GM03348 (cell line): ENCODE measurements at places on chromosomes 1 and 21.

GRCh38 chr21:46483300-46484295 is 24.9 kb downstream of the DIP2A start:
- peak; percentile 13 for DNase-seq

GRCh38 chr1:194295685-194296084 is 1109.3 kb upstream of the B3GALT2 start:
- DNase-seq, result no peak

- no peak for DNase-seq
Observed at GRCh38 chr1:51070011-51070410, 32.0 kb upstream of the C1orf185 start.

DNA sequence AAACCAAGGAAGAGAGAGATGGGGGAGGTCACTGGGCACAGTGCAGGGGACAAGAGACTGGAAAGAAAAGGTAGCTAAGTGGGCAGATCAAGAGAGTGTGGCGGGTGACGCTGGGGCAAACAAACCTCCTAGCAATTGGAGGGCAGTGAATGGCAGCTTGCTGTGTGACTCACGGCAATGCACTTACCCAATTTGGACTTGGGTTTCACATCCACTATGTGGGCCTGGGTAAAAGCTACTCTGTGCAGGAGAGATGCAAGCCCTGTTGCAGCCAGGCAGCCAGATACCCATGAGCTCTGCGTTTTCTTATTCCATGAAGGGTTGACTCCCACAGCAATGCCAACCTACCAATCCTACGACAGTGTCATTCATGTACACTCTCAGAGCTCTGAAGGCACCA is 9.5 kb downstream of the PLXNA2 start:
- DNase-seq, result no peak

GRCh38 chr1:201590474-201590873 is 51.5 kb downstream of the NAV1 start:
- DNase-seq, result no peak

- peak; percentile 84 for DNase-seq
Observed at GRCh38 chr1:26020330-26020768, 1.2 kb upstream of the EXTL1 start.

DNA sequence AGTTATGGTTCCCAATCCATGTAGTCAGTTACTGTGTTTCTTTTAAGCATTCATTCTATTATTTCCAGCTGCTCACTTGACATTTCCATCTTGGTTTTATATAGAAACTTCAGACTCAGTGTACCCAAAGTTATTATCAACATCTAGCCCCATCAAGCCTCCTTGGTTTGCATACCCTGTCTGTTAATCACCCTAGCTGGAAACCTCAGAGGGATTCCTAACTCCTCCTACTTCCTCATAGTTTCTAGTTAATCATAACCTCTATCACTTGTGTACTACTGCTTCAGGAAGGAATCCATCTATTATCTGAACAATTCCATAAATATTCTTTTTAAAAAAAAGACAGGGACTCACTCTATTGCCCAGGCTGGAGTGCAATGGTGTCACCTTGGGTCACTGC is 293.3 kb downstream of the SDCCAG8 start:
- peak; percentile 60 for DNase-seq

- DNase-seq, result no peak
Observed at GRCh38 chr1:33512226-33513011, 40.0 kb downstream of the ZSCAN20 start.

DNA sequence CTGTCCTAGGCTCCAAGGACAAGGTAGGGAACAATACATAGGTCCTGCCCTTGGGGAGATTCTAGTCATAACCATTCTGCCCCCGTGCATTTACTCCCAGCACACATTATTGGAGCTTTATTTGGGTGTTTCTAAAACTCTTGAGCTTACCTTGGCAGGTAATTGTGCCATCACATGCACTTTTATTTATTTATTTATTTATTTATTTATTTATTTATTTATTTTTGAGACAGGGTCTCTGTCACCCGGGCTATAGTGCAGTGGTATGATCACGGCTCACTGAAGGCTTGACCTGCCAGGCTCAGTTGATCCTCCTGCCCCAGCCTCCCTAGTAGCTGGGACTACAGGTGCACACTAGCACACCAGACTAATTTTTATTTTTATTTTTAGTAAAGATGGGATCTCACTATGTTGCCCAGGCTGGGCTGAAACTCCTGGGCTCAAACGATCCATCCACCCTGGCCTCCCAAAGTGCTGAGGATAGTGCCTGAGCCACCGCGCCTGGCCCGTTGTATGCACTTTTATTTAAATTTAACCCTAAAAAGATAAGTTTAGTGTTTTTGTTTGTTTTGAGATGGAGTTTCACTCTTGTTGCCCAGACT is 9.2 kb downstream of the AGMAT start:
- DNase-seq, result no peak

DNA sequence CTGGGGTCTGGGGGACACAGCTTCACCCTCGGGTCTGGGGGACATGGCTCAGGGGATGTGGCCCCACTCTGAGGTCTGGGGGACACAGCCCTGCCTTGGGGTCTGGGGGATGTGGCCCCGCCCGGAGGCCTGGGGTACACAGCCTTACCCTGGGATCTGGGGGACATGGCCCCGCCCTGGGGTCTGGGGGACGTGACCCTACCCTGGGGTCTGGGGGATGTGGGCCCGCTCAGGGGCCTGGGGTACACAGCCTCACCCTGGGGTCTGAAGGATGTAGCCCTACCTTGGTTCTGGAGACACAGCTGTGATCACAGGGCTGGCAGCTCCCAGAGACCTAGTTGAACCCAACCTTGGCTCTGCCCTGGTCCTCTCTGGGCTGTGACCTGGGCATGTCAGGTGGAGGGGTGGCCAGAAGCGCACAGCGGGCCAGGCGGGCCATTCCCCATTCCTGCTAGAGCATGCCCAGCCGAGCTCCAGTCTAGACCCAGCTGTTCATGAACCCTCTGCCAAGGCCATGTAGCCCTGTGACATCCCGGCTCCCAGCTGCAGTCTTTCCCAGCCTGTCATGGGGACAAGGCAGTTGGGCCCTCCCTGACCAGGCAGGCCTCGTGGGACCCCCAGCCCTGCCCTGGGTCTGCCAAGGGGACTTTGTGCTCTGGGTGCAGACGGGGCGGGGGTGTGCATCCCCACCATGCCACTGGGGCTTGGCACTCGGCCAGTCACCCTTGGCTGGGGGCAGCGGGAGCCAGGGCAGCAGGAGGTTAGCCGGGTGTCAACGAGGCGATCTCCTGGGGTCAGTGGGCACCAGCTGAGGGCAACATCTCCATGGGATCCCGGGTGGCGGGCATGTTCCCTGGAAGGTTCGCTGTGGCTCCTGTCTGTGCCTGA is 43.9 kb downstream of the WNT9A start:
- DNase-seq, result no peak

DNA sequence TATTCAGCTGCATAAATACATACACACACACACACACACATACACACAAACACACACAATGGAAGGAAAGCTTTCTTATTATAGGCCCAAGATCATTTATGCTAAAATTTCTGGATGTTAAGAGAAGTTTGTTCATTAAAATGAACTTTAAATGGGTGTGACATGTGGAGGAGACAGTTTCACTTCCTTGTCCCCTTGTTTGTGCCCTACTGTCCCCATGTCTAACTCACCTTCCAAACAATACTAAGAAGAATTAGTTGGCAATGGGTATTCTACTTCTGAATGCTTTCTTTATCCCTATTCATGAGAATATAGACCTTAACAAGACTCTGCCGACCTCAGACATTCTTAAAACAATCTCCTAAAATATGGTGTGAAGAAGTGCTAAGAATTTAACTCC is 63.5 kb upstream of the NRIP1 start:
- DNase-seq, result no peak

DNA sequence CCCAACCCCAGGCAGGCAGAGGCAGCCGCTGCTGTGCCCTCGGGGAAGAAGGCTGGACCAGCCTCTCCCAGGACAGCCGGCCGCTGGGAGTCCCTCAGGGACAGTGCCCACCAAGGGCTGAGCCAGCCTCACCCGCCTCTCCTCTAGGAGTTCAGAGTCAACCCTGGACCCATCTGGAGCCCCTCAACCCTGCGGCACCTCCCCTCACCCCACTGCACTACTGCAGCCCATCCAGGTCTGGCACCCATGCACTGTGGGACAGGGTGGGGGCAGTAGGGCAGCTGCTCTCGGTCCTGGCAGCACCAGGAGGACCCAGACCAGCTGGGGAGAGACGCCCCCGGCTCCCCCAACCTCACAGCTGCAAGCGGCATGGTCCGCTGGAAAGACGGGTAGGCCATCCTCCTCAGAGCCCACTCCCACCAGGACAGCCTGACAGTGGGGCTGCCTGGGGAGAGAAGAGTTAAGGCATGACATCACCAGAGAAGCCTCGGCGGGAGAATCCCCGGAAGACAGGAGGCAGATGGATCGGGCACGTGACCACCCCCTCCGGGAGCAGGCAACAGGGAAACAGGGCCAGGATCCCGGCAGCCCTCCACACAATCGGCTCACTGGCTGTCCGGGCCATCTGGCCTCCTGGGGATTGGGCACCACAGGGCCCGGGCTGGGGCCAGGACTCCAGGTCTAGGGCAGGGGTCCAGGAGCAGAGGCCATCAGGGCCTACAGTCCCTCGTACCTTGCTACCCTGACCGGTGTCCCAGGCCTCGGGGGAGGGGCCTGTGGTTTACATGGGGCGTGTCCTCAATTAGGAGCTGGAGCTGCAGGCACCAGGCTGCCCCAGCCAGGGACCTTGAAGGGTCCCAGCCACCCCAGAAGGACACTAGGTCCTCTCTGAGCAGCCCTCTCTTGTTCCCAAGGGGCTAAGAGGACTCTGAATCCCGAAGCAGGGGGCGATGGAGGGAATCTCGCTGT is 3.1 kb downstream of the ACAP3 start:
- peak; percentile 89 for DNase-seq

- no peak for DNase-seq
Observed at GRCh38 chr1:31432592-31433395, 19.8 kb downstream of the SERINC2 start.

DNA sequence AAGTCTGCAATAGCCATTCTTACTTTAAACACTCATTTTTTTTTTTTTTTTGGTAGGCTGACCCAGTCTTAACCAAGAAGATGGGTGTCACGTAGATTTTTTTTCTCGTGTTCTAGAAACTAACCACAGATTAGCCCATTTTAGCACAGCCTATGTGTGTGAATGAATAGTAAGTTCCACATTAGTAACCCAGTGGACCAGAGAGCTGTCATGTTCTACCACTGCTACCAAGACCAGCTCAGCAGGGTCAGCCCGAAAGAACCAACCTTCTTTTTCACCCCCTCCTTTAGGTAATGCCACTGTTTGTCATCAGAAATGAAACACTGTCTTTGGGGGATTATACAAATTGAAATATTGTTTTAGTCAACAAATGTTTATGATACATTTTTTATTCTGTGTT is 221.1 kb upstream of the PLXNA2 start:
- no peak for DNase-seq

GRCh38 chr1:70202173-70202758 is 3.1 kb downstream of the LRRC40 start:
- no peak for DNase-seq

DNA sequence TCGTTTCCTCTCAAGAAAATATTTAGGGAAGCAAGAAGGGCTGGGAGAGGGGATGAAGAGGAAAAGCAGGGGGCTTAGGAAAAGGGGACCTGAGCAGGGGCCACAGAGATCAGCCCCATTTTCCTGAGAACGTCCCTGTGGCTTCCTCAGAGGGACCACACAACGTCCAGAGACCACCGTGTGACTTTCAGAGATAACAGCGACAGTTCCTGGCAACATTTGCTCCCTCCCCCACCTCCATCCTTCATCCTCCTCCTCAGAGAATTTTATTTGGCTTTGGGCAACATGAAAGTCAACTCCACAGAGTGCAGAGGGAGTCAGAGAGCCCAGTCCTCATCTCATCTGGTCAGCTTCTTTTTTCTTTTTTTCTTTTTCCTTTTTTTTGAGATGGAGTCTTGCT is 50.9 kb downstream of the RUNX1 start:
- no peak for DNase-seq

DNA sequence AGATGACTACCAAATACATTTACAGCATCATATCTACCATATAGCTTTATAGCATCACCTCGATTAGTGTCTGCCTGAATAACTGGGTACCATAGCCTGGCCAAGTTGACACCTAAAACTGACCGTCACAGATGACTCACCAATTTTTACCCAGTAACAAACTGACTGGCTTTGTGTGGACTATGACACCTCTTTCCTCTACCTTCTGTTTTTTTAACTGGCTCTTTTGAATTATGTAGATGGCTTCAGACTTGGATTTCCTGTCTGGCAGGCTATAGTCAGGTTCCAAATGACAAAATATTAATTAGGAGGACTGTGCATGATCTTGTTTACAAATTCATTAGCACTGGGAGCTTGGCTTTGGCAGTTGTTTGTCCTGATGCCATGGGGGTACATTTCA is 360.3 kb downstream of the TGFB2 start:
- no peak for DNase-seq

DNA sequence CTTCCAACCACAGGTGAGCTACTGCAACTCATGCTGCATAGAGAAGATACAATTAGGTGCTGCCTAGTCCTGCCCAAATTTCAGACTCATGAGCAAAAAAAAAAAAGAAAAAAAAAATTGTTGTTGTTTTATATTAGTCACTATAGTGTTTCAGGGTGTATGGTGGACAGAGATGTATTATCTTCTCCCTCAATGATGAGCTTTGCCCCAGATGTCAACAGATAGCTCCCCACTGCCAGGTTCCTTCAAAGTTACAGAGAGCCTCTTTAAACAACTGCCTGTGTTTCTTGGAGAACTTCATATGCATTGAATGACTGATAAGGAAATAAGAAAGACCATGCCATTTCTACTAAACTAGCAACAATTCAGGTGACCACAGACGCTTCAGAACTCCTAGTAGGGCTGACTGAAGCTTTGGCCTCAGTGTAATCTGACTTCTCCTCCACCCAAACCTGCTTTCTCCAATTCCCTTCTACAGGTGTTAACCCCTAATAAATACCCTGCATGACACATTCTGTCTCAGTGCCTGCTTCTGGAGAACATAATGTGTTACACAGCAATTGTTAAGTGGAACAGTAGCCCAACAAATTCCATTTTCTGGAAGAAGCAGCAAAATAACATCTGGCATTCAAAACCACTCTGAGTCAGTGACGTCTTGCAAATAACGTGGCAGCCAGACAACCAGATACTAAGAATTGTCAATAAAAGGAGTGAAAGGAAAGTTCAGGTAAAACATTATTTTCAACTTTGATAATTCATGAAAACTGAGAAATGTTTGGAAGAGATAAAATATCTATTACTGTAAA is 147.7 kb downstream of the CDC42BPA start:
- DNase-seq, result peak; percentile 59

GRCh38 chr1:56525489-56526041 is 53.8 kb downstream of the PLPP3 start:
- DNase-seq, result peak; percentile 50

GRCh38 chr1:45617618-45618017 is 6.2 kb downstream of the CCDC17 start:
- no peak for DNase-seq
